ENCODE measurements at places on chromosomes 5 and 9.

DNA sequence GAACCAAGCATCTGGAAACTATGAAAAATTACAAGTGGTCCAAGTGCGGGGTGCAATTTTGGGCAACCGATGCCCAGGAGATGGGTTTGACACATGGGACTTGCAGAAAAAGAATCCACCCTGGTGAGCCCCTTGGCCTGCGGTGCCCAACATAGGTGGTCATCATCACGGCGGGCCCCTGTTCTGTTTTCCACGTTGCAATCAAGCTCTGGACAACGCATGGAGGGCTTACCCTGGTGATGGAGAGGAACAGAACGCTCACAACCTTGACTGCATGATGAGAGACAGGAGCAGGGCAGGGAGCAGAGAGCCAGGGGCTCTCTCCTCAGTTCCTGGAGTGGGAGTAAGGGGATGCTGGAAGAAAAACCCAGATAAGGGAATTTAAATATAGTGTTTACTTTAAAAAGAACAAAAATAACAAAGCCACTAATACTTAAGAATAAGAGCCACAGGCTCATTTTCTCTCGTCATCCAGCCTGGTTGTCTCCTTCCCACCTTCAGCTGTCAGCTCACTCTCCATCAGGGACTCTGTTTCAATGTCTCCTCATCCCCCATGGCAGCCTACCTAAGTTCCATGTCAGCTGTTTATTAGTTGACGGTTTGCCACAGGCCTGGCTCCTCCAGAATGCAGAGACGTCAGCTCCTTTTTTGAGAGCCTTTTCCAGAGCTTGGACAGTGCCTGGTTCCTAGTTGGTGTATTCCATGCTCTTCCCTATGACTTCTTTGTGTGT lies 172.1 kb downstream of the GADD45G start:
- no peak for DNase-seq

DNA sequence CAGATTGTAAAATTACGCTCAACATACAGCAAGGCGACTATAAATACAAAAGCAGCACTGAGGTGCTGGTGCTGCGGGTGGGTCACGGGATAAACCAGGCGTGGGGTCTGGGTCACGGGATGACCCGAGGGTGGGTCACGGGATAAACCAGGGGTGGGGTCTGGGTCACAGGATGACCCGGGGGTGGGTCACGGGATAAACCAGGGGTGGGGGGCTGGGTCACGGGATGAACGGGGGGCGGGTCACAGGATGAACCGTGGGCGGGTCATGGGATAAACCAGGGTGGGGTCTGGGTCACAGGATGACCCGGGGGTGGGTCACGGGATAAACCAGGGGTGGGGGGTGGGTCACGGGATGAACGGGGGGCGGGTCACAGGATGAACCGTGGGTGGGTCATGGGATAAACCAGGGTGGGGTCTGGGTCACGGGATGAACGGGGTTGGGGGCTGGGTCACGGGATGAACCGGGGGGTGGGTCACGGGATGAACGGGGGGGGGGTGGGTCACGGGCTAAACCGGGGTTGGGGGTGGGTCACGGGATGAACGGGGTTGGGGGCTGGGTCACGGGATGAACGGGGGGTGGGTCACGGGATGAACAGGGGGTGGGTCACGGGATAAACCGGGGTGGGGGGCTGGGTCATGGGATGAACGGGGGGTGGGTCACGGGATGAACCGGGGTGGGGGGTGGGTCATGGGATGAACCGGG lies 30.2 kb upstream of the SLC9A3 start:
- no peak for DNase-seq

- no peak for DNase-seq
Measured at GRCh38 chr5:141906517-141906916, 17.2 kb upstream of the DELE1 start.

DNA sequence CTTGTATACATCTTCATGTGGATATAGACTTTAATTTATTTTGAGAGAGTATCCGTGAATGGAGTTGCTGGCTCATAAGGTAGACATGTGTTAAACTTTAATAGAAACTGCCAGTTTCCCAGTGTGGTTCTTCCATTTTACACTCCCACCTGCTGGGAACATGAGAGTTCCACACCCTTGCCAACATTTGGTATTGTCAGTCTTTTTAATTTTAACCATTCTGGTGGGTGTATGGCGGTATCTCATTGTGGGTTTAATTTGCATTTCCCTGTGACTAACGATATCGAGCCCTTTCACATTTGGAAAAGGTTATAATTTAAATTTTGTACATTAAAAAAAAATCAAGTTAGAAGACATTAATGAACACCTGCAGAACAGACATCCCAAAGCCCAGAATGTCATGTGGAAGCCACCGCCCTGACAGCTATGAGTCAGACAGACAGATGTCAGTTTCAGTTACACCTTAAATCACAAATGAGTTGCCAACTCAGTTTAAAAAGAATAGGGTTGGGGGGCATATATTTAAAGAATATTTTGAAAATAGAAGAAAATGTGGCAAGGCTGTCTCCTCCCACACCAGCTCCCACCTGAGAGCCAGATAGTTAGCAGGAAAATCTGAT lies 36.9 kb downstream of the ANKRD33B start:
- no peak for DNase-seq

- no peak for DNase-seq
Measured at GRCh38 chr9:94772144-94772543, 45.6 kb downstream of the AOPEP start.

Measured in neural progenitor cell (in vitro differentiated cells).